ENCODE measurements at places on chromosomes 7 and 10.
A peak's percentile ranks its signal among the peaks of the same experiment; 100 is the strongest.

DNA sequence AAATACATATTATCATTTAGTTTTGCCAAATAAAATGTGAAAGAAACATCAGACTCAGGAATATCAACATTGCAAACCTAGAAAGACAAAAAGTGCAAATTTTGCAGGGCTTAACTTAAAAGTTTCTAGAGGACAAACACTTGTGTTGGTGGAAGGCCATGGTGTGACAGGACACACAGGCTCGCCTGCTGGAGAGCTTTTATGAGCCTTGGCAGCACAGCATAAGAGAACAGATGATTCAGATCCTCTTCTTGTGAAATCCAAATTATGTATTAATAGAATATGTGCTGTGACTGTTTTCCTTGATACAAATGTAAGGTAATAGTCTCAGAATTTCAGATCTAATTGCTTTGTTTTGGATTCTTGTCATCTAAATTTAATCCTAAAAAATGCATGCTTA lies 72.9 kb upstream of the ABCB5 start:
- peak; percentile 78 for DNase-seq

DNA sequence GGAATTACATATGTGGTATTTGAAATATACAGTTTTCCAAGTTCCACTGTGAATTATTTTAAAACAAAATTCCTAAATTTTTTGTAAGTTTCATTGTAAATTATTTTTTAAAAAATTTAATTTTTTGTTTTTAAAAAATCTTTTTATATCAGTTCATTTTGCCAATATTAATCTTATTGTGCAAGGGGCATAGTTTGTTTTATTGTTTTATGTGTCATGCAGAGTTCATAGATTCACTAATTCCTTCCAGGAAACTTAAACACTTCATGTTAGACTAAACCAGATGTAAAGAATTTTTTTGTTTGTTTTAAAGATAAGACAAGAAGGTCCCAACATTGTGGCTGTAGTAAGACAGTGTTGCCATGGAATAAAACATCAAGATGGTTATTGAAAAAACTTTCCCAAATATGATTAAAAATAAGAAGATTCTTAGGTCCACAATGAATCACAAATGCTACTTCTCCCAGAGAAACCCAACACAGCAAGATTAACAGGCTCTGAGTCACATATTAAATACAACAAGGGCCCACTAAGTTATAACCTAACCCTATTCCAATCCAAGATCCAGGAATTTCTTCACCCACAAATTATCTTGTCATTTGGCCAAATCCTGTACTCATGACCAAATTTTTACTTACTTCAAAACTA lies 464.7 kb upstream of the IGFBP3 start:
- DNase-seq: no peak

DNA sequence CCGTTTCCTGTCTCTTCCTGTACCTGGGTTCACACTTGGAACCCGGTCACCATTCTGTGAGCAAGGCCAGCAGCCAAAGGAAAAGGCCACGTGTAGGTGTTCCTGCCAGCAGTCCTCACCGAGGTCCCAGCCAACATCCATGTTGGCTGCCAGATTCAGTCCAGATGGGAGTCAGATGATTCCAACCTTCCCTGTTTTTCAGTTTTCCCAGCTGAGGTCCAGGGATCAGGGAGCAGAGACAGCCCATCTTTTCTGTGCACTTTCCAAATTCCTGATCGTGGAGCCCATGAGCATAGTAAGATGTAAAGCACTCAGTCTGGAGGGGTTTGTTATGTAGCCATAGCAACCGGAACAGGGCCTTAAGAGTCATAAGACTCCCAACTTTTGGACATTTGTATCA lies 3.9 kb upstream of the PVRIG start:
- peak; percentile 89 for DNase-seq

DNA sequence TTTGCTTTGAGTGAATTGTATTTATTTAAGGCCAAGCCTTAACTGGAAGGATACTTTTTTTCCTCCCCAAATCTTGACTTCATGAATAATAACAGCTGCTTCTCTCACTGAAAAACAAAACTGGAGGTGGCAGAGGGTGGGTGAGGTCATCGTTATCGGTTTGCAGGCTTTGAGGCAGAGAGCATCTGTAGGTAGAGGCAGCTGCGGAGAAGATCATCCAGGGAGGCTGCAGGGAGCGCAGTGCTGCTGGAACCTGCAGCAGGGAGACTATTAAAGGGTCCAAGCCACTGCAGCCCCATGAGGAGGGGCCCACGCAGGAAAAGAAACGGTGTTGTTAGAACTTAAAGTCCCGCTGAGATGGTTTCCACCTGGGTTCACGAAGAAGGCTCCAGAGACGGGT lies 112.1 kb upstream of the SDK1 start:
- DNase-seq: no peak

DNA sequence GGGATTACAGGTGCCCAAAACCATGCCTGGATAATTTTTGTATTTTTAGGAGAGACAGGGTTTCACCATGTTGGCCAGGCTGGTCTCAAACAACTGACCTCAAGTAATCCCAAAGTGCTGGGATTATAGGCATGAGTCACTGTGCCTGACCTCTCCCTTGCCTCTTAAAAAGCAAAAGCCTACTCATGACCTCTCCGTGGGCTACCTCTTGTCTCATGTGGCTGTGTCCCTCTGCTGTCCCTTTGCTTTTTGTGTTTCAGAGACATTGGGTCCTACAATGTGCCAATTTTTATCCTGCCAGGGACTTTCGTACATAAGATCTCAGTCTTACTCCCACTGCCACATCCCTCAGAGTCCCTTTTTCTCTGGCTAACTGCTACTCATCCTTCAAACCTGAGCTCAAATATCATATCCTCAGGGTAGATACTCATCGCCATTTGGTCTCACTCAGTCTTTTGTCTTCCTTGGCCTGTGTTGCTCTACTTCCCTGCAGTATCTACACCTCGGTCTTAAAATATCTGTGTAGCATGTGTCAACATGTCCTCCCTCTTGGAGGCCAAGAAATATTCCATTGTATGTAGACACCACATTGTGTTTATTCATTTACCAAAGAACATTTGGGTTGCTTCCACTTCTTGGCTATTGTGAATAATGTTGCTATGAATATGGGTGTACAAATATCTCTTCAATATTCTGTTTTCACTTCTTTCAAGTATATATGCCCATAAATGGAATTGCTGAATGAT lies 465.0 kb upstream of the KLF6 start:
- no peak for DNase-seq

DNA sequence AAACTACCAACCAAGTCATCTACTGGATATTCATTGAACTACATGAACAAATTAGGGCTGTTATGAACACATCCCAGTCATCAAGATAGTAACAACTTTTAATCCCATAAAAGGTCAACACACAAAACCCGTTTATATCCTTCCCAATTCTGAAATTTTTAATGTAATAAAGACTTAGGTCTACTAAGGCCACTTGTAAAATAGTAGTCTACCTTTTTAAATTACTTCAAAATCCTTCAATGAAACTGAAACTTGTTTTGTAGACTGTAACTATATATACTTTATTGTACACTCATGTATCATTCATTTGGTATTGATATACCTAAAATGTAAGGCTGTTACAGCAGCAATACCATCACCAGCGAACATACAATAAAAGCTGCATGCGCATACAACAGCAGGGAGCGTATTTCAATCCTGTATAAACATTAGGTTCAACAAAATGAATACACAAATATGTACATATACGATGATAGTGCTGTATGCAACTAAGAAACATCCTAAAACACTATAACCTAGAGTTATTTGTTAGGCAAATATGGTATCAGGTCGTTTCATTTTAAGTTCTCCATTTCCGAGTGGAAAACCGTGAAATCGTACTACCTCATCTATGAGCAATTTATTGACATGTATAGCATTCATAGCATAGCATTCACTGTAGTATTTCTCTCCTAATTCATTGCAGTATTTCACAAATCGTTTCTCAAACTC lies 973 bp downstream of the ATAD1 start:
- no peak for DNase-seq

- DNase-seq: no peak
These were observed 16.5 kb downstream of the CPN1 start for GRCh38 chr10:100065084-100065660.

DNA sequence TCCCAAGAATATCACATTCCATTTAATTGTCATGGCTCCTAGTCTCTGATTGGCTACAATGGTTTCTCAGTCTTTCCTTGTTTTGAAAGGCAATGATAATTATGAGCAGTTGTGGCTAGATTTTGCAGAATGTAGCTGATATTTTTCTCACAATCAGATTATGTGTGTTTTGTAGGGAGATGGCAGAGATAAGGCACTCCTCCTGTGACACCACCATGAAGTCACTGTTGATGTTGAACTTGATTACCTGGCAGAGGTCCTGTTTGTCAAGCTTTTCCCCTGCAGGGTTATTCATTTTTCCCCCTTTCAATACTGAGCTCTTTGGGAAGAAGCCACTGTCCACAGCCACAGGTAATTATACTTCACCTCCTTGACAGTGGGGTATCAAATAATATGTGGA lies 602.9 kb upstream of the PFKP start:
- DNase-seq: no peak

GRCh38 chr7:105792488-105793370 lies 83.7 kb downstream of the ATXN7L1 start:
- no peak for DNase-seq

DNA sequence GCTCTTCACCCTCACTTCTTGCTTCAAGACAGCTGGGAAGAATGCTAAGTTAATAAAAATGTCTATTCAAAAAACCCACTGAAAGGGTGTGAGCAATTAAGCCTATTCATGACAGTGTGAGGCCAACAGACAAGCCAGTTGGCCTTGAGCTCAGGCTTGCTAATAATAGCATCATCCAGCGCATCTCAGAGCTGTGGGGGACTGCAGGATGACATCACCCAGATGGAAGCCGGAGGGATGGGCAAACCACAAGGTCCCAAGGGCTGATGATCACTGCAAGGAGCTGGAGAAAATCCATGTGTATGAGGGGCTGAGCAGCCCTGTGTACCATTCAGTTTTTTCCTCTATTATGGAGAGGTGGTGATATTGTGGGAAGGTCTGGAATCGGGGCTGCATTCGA lies 770.4 kb downstream of the TNS3 start:
- peak; percentile 62 for DNase-seq

DNA sequence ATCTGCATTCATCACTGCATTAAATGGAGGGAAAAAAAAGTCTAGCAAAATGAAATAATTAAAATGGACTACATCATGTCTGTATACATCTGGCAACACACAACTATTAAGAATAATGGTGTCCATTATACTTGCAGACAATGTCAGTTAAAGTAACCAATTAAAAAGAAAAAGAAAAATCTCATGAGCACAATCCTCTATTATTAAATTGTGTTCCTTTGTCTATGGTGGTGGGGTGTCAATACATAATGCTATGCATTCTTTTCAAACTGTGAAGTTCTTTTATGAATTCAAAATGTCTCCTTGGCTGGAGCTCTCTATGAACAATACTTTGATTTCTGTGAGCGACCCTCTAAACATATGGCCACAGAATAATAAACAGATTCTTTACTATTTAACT lies 63.5 kb downstream of the NRP1 start:
- DNase-seq: no peak

DNA sequence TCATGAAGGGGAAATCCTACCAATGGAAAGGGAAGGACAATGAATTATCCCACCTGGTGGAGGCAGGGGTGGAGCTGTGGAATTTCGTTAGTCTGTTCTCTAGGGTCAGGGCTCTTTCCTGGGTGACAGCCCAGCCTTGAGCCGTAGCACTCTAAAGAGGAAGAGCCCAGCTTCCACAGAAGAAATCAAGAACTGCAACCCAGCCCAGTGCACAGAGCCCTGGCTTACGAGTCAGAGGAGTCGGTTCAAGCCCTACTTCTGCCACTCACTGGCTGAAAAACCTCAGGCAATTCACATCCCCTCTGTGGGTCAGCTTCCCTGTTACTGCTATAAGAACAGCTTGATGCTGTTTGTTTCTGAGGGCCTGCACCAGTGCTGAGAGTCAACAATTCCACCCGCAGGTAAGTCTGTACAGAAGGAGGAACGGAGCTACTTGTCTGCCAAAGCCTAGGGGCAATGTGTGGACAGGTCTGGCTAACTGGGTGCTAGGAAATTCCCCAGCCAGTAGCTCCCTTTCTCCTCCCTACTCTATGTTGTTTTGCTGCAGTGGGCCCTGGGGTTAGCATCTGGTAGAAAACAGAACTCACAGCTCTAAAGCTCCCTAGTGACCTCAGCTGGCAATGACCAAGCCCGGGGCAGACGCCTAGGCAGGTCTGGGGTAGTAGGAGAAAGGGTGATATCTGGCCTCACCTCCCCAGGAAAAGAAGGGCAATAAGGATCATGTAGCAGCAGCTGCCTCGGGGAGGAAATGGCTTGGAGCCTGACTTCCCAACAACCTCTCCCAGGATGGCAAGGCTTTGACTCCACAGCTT lies 3.3 kb downstream of the AVPI1 start:
- DNase-seq: no peak

DNA sequence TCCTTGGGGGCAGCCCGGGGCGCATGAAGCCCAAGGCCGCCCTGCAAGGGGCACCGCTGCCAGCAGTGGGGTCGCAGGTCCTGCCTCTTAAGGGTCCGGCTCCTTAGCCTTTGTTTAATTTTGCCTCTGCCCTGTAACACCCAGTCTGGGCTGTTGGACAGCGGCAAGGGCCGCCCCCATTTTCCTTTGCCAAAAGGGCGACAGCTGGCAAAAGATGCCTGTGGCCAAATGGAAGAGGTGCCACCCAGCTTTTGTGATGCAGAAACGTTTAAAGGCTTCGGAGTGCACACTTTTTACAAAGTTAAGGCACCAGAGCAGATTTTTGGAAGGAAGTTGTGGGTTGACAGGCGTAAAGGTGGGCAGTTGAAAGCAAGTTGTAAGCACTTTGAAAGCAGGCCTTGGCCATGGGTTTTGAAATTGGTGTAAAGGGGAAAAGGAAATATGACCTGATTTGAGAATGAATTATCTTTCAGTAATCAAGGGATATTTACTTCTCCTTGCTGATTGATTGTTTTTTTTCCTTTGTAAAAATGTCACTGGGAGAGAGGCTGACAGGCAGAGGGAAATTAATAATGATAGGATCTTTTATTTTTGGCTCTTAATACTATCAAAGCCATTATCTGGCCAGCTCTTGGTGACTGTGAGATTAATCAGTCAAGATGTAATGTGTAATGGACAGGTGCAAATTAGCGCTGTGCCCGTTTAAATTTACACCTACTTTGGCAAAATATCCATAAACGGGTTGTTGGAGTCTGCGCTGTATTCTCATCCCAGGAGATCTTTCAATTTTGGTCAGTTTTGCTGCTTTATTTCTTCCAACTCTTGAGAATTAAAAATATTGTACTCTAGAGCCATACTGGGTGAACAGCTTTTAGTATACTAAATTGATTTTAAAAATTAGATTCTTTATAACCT lies 1.2 kb downstream of the CASD1 start:
- DNase-seq: peak; percentile 70

All from hindlimb muscle (tissue), 1 donor.